Stimulated activated CD8-positive, alpha-beta memory T cell treated with anti-CD3 and anti-CD28 coated beads, Interleukin-4, amount 100 ng/mL, for 1 hour (primary cell): ENCODE measurements at places on chromosomes 7 and 10.

DNA sequence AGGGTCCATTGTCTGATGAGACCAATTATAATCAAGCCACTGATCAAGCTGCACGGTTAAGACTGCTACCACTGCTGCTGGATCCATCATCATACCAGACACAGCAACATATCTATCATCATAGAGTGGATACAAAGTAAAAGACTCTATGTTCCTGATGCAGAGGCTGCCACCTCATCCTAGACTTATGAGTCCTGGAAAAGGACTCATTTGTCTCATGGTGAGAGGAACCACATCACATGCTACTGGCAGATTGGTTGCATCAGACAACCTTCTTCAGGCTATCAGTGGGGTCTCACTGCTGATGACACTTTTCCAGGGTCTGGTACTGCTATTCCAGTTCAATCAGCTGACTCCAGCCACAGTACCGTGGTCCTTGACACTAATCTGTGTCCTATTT lies 79.0 kb downstream of the ABI1 start:
- DNase-seq = no peak

GRCh38 chr10:72809006-72809405 lies 84.5 kb upstream of the OIT3 start:
- DNase-seq = no peak

GRCh38 chr10:65325913-65326312 lies 1599.9 kb upstream of the LRRTM3 start:
- no peak for DNase-seq

GRCh38 chr7:6346581-6346980 lies 74.2 kb upstream of the CYTH3 start:
- no peak for DNase-seq

DNA sequence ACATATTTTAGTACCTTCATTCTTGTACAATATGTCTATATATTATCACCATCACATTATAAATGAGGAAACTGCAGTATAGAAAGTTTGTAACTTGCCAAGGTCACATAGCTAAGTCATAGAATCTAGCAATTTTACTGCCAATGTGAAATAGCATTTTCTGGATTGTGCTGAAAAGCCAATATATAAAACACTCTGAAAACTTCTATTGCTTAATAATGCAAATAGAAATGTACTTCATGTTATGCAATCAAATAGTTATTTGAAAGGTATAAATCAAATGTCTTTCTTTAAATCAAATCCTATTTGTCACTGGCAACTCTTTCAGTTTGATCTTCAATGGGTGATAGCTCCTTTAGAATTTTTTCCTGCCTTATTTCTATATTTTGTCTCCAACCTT lies 129.5 kb downstream of the TMEM26 start:
- no peak for DNase-seq

- no peak for DNase-seq
These were observed 556.2 kb downstream of the LRMDA start for GRCh38 chr10:75987616-75988015.

DNA sequence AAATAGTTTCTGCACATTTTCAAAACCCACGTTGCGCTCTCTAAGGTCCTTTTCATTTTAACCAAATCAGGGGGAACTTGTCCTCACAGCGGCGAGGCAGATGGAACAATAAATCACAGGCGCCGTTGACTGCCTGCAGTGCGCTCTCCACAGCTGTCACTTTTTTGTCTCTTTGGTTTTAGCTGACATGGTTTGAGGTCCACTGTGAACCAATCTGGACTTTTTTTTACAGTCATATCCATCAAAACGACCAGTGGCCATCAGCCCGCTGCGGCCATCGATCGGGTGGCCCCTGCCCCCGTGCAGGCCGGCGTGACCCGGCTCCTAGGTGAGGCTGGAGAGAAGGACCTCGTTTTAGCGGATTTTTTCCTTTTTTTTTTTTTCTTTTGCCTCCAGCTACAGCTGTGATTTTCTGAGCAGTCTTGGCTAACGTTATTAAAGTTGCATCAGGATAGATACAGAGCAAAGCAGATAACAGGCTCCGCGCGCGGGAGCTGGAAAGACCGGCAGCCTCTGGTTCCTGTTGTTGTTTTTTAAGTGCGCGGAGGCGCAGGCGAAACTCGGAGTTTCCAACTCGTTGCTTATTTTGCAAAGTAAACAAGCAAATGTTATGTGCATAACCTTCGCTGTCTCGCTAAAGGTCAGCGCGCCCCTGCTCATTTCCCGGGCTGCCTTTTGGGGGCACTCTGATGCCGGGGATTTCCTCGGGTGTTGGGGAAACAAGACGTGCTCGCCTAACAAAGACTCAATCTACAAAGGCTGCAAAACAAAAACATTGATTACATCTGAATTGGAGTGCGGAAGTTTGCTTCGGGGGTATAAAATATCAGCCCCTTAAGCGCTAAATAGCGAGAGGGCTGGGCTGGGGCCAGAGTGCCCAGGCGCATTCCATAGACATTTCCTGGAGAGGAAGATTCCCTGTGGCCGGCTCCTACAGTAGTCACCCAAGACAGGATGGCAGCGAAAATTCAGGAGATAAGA lies 414.8 kb upstream of the MKI67 start:
- DNase-seq = no peak

GRCh38 chr10:125055446-125055845 lies 104.9 kb downstream of the CTBP2 start:
- no peak for DNase-seq
